ENCODE measurements at places on chromosomes 11 and 22.
A peak's percentile ranks its signal among the peaks of the same experiment; 100 is the strongest.

DNA sequence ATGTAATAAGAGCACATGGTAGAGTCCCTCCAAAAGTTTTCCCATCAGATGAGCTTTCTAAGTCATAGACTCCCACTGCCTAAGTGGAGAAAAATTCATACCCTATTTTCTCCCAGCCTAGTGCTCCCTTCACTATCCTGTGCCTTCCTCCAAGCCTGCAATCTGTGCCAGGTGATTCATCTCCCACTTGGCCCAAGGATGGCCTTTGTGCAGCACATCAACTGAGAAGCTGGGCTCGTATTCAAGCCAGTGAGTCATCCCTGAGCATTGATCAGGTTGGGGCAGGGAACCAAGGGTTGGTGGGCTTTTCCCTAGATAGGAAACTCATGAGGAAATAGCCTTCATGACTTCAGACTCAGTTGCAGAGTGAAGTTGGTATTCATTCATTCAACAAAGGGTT, 64.6 kb downstream of the PANX1 start:
- DNase-seq = no peak

DNA sequence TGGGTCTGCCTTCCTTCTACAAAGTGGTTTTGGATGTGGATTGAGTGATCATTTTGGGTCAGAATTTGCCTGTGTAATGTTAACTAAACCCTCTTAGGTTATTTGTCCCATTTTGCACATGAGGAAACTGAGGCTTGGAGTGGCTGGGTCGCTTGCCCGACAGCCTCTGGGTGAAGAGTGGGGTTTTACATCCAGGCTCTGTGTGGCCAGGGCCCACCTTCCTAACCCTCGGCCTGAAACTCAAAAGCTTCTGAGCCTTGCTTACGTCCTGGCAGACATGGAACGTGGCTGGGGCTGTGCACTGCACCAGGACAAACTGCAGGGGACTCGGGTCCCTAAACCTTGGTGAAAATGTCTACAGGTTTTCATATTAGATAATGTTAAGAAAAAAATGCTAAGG, 542.4 kb downstream of the TBC1D22A start:
- no peak for DNase-seq

GRCh38 chr11:18088966-18089365, 16.9 kb downstream of the SAAL1 start:
- no peak for DNase-seq

- DNase-seq = no peak
Measured at GRCh38 chr11:103928802-103929161, 107.7 kb upstream of the DDI1 start.

DNA sequence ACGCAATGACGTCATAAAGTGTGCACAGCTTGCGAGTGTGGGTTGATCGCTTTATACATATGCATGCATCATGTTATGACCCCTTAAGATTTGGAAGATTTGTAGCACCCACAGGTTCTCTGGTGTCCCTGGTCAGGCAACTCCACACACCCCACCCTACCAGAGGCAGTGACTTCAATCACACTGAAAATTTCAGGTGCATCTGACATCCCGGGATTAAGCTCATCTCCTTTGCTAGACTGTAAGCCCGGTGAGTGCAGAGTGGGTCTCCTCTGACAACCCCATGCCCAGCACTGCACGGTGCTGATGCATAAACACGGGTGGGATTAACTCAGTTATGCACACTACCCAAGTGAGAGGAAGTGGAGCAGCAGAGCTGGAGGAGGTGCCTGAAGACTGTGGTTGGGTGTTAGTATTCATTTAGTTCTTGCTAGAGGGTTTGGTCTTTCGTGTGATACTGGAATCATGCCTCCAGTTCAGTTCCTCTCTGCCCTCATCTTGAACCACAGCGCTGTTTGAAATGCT, 6.5 kb downstream of the ARSA start:
- peak; percentile 69 for DNase-seq

DNA sequence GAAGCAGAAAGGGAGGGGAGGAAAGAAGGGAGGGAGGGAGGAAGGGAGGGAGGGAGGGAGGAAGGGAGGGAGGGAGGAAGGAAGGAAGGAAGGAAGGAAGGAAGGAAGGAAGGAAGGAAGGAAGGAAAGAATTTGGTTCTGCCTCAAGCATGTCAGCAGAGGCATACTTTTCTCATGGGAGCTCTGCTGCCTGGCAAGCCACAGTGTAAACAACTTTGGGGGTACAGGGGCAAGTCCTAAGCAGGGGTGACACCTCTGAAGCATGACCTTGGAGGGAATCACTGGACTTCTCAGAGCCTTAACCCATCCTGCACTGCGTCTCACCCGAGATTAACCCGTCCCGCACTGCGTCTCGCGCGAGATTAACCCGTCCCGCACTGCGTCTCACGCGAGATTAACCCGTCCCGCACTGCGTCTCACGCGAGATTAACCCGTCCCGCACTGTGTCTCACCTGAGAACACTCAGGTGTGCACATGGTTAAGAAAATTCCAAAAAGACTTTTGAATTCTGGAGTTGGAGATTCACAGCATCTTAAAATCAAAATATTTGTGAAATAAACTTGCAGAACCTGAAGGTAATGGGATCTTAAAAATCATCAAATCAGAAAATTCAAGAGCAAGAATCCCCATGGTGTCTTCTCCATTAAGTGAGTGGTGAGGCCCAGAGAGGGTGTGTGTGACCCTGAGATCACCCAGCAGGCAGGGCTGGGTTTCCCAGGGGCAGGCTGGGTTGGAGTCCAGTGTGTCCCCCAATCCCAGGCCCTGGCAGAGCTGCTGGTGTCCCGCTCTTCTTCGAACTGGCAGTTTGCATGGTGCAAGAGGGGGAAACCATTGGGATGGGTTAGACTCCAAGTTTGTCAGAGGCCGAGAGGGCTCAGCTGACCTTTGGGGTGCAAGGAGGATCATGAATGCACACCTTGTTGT, 190.4 kb downstream of the MN1 start:
- DNase-seq = no peak

DNA sequence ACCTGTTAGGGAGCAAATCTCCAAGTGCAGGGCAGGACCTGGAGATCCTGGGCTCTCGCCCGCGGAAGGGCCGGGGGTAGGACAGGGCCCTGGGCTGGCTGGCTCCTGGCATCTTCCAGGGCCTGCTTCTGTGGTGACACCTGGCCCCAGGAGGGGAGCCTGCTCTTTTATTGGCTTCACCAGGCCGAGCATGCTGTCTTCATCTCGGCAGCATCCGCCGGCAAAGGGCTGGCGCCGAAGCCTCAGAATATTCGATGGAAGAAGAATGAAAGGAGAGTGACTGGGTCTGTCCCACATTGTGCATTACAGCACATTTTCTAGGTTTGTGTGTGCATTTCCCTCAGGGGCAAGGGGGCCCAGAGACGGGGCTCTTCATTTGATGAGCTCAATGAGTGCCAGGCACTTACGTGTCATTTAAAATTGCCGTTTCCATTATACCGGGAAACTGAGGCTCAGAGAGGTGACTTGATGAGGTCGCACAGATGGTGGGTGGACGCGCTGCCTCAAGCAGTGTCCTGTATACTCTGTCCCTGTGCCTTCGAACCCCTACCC, 70.0 kb downstream of the RBX1 start:
- DNase-seq = no peak

GRCh38 chr11:14022821-14023220, 60.3 kb downstream of the SPON1 start:
- DNase-seq = no peak

DNA sequence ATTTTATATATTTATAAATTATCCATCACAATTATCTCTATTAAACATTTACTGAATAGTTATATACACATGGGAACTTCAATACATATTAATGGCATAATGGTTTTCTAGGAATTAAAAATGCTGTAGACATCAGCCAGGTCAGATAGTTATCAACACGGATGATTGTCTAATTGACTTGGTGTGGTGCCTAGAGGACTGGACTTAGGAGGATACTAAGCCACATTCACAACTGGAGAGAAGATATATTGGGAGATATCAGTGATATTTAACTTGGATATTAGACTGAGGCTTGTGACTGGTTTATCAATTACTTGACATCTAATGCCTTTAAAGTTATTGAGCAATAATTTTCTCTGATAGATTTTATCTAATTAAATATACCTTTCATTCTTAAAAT, 794.5 kb upstream of the ANO3 start:
- DNase-seq = no peak

- DNase-seq = no peak
Measured at GRCh38 chr11:67472882-67473281, 3.8 kb upstream of the TMEM134 start.

DNA sequence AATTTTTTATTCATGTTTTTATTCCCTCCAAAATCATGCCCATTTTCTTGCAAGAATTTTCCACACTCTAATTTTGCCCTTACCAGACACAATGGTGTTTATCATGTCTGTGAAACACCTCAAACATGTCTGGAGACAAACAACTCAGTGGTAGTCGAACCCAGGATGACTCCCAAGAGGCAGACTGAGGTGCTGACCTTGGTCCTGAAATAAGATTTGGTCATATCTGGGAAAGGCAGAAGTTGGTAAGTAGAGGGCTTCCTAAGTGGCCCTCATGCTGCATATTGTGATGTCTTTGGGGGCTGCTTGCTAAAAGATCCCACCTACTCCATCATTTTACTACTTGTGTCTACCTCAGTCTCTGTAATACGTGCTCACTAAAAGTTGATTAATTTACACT, 369.4 kb upstream of the ISX start:
- no peak for DNase-seq

GRCh38 chr11:68524681-68525080, 64.1 kb downstream of the PPP6R3 start:
- DNase-seq = no peak

GRCh38 chr11:70906101-70906500, 346.3 kb downstream of the SHANK2 start:
- DNase-seq = no peak

- no peak for DNase-seq
Measured at GRCh38 chr11:106152013-106152412, 74.6 kb downstream of the AASDHPPT start.

DNA sequence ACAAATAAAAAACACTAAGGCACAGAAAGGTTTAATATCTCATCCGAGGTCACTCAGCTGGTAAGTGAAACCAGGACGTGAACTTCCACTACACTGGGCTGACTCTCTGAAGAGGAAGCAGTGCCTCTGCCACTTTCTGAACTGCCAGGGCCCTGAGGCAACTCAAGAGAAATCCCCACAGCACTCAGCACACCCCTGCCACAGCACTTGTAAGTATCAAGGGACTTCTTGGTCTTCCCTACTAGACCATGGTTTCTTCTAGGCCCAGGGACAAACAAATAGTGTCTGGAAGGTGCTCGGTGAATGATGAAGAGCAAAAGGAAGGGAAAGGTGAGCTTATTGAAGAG, 49.7 kb downstream of the RPL27A start:
- DNase-seq = peak; percentile 48

GRCh38 chr11:23123753-23124152, 263.5 kb upstream of the CCDC179 start:
- DNase-seq = no peak

GRCh38 chr11:68927280-68928135, 23.8 kb downstream of the IGHMBP2 start:
- peak; percentile 42 for DNase-seq

DNA sequence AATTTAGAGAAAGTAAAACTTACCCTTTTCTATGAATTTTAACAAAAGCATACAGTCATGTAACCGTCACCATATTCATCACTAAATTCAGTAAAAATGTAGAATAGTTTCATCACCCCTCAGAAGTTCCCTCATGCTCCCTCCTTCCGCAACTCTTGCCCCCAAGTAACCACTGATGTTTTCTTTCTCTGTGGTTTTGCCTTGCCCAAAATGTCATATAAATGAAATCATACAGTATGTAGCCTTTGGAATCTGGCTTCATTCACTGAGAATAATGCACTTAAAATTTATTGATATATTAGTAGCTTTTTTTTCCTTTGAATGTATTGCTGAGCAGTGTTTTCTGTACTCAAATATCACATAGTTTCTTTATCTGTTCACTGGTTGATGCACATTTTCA, 60.1 kb downstream of the DCUN1D5 start:
- no peak for DNase-seq

DNA sequence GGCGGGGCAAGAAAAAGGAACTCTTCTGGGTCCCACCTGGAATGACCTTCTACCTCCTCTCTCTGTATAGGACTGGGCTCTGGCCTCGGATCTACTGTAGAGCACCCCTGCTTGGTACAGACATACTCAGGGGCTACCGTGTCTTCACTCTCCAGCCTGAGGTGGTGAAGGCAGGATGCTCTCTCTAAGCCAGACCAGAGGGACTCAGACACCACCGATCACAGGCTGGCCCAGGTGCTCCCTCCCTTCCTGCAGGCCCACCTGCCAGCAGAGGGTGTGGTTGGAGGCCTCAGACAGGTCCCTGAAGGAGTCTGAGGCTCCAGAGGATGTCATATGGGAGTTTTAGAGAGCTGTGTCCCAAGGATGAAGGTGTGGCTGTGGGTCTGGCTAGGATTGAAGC, 4.1 kb downstream of the NHERF4 start:
- no peak for DNase-seq

- no peak for DNase-seq
Measured at GRCh38 chr22:49460091-49460490, 367.6 kb downstream of the BRD1 start.

DNA sequence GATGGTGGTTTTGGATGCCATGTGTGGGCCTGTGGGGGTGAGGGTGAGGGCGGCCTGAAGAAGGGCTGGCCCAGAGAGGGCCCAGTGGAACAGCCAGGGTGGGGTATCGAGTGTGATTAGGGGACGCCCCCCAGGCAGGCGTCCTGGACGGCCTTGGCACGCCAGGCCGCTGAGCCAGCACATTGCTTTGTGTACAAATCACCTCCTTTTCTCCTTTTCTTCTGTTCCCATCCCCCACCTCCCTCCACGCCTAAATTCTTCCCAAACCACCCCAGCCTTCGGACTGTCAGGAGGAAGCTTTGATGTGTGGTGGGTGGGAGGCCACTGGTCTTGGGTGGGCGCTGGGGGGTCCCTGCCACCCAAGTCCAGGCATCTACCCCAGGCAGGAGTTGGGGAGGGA, 7.8 kb upstream of the CD248 start:
- DNase-seq = no peak

DNA sequence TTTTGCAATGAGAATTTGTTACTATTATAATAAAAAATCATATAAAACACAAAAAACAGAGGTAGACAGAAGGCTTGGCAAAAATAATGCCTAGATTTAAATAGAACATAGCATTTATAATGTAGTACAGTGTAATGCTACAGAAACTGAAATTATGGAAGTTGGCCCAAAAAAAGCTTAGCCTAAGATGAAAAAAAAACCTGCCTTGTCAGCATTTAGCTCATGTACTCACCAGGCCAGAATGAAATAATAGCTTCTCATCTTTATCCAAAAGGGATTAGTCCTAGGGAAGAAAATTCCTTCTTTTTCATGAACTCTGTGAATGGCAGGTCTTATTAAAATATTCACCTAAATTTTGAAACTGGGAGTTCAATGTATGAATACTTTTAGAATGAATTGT, 951.1 kb downstream of the LRRC4C start:
- DNase-seq = no peak

GRCh38 chr11:92449222-92449621, 224.6 kb downstream of the FAT3 start:
- no peak for DNase-seq

GRCh38 chr22:37808294-37808657, 542 bp downstream of the GCAT start:
- DNase-seq = no peak
